ENCODE measurements at places on chromosomes 2 and 18.

DNA sequence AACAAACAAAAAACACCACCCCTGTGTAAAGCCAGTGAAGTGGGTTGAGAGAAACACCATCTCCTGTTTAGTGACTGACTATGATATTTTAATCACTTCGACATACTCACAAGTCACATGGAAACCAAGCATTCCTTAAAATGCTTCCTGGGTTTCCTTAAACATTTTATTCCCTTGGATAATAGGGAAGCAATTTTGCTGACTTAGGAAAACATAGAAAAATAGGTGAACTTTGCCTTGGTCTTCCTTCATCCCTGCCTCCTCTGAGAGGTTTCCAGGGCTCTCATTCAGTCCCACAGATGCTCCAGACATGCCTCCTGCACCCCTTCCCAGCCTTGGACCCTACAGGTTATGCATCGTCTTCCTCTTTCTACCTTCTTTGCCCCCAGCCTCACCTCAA lies 122.6 kb upstream of the SERPINE2 start:
- no peak for DNase-seq

- no peak for DNase-seq
Observed at GRCh38 chr2:104049438-104049837, 804.5 kb upstream of the POU3F3 start.

DNA sequence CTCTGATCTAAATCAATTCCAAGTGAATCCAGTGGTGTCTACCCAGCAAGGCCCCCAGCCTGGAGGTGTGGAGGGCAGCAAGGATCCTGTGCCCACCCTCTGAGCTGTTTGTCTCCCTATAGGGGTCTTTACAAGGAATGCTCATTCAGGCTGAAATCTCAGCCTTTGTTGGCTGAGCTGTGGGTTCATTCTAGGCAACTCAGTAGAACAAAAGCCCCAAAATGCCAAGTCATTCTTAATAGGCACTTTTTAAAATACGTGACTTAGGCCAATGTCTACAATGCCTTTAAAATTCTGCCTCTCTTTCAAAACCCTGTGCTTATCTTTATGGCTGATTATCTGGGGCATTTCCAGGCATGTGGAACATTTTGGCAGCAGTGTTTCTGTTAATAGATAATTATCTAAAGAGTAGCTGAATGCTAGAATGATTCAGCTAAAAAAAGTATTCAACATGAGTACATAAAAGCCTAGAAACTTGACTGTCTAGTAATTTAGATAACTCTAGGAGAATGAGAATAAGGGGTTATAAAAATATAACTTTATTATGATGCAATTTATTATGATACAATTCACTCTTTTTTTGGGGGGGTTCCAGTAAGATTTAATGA lies 7.4 kb downstream of the UGT1A6 start:
- no peak for DNase-seq

DNA sequence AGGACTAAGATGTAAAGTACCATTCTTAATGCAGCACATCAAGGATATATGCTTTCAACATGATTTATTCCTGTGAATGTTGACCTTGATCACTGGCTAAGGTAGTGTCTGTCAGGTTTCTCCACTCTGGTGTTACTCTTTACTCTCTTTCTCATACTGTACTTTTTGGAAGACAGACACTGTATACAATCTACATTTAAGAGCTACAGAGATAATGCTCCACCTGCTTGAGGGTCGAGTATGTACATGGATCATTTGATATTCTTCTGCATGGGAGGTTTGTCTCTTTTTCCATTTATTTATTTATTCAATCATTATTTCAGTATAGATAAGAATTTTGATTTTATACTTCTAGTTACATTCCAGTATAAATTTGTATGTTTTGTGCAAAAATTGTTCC lies 199.5 kb upstream of the RGPD4 start:
- DNase-seq = no peak

- DNase-seq = no peak
Observed at GRCh38 chr2:28425464-28425835, 32.8 kb downstream of the FOSL2 start.

DNA sequence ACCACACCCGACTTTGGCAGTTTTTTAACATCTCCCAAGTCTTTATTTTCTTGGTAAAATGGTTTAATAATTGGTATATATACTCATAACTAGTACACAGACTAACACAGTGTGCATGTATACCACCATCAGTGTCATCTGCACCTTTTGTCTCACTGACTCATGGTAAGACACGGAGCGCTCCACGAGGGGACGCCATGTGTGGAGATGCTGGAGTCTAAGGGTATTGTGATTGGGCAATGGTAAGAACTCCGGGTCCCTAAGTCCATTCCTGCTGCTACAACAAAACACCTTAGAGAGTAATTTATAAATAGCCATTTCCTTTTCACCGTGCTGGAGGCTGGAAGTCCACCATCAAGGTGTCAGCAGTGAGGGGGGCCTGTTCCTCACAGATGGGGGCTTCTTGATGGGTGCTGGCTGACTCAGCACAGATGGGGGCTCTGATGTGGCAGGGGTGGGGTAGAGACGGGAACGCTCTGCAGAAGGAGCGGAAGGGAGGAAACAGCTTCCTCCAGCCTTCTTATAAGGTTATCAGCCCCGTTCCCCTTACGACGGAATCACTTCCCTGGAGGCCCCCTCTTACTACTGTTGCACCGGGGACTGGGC lies 42.0 kb upstream of the EDAR start:
- no peak for DNase-seq

DNA sequence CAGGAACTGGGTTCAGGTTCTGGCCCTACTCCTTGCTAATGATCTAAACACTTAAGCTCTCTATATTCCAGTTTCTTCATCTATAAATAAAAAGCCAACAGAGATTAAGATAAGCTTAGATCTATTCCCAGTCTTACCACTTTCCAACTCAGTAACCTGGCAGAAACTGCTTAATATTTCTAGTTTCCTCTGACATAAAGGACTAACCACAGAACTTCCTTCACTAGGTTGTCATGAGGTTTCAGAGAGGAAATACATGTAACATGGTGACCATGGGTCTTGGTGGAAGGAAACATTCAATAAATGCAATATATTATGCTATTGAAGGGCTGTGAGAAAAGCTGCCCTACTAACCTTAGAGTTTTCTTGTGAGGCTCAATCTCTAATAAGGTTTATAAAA lies 114.4 kb upstream of the PDE1A start:
- DNase-seq = no peak

DNA sequence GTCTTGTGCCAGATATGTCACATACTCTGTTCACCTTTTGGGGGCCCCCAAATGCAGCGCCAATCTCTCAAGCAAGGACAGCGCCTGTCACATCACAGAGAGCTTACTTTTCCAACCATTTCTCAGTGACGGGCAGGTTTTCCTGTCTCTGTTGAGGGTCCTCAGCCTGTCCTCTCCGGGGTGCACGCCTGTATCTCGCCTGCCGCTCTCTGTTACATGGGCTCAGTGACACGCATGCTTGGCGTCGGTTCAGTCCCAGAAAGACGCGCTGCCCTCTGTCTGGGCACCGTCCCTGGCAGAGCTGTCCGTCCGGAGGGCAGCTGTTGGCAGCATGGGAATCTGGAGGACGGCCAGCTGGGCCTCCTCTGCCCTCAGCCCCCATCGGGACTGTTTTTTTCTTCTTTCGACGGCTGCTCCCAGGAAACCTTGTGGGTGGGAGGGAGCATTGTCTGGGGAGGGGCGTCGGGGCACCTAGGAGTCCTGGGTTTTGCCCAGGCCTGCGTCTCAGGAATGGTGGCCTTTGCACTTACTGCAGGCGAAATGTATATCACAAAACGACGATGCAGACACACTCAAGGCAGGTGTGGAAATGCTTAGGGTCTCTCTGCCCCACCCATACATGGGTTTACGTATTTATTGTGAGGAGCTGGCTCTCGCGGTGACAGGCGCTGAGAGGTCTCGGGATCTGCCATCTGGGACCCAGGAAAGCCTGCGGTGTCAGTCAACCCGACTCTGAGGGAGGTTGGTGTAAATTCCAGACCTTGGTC lies 30.9 kb downstream of the RTP5 start:
- DNase-seq = no peak

GRCh38 chr18:79848579-79849327 lies 51.0 kb downstream of the KCNG2 start:
- no peak for DNase-seq

DNA sequence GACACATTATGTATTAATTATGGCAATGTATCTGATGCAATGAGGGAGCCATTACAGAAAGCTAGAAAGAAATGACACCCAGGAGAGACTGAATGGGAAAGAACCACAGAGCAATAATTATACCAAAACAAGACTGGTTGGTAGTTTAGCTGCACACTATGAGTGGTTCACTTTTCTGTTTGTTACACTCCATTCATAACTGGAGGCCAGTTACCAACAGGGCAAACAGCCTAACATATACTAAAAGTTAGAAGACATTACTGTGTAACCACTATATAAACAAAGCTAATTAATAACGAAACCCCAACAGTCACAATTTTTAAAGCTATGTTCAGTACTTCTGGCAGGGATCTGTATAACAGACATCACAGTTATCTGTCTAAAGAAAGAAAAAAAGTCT lies 49.4 kb downstream of the NBAS start:
- no peak for DNase-seq

- DNase-seq = no peak
Observed at GRCh38 chr2:66523990-66524389, 89.1 kb downstream of the MEIS1 start.

DNA sequence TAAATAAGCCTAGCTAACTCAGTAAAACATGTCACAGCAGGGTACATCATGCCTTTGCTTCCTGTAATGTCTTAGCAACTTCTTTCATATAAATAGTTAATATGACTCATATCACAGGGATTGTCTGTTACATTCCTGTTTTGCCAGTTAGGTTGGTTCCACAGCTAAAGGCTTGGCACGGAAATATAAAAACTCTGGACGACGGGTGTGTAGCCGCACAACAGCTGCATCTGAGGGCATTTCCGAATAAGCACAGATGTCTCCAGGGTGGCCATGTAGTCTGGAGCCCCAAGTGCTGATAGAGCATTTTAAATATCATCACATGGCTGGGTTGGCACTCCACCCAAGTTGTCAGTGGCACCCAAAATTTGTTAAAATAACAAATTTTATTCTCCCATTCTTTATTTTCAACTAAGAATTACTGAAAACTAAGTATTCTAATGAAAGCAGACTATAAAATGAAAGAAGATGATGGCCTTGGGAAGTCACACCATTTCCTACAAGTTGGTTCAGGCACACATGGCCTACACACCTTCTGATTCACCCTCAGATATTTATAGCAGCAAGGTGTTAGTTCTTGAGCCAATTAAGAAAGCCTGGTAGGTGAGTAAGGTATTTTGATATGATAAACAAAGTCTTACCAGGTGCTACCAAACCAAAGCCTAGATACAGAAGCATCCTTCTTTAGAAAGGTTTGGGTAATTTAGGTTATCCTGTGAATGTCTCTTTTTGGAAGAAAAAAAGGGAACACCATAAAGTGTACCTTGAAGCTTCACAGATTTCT lies 61.8 kb upstream of the STK17B start:
- no peak for DNase-seq

DNA sequence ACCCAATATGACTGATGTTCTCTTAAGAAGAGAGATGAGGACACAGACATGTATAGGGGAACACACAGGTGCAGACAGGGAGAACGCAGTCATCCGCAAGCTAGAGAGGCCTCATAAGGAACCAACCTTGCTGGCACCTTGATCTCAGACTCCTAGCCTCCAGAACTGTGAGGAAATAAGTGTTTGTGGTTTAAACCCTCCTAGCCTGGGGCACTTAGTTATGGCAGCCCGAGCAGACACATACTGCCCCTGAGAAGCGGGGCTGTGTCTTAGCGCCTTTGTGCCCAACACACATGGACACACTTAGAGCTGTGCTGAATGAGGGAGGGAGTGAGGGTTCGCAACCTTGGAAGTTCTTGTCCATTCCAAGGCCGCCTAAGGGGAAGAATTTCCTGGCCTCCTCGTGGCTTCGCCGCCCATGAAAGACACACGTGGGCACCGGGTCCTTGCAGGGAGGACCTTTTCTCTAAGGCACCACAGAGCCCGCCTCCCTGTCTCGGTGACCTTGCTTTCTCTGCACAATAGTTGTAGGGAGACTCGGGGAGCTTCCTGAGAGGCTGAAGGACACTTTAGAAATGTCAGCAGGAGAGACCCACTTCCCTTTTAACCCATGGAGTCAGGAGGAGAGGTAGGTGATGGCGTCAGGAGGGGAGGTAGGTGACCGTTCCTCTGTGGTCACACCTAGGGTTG lies 224.5 kb upstream of the HDAC4 start:
- DNase-seq = no peak

- no peak for DNase-seq
Observed at GRCh38 chr2:70516596-70516995, 37.0 kb downstream of the TGFA start.

DNA sequence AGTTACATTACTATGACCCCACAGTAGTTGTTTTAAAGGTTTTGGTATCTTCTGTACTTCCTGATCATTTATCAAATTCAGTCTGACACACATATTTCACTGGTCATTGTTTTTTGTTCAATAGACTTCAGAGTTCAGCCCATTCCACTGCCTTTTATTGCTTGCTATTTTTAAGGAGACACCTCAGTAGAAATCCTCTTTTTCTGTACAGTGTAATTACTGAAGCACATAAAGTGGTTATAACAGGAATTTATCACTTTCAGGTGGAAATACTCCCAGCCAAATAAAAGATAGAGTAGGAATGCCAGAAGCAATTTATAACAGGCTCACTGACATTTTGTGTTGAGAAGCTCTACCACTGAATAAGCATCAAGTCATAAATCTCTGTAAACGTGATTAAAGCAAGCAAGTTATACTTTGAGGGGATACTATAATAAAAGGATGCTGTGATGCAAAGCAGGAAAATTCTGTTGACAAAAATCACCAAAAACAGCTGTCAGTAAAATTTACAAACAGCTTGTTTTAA lies 6.6 kb upstream of the BARD1 start:
- no peak for DNase-seq

GRCh38 chr2:215410932-215411285 lies 25.0 kb downstream of the FN1 start:
- DNase-seq = no peak

DNA sequence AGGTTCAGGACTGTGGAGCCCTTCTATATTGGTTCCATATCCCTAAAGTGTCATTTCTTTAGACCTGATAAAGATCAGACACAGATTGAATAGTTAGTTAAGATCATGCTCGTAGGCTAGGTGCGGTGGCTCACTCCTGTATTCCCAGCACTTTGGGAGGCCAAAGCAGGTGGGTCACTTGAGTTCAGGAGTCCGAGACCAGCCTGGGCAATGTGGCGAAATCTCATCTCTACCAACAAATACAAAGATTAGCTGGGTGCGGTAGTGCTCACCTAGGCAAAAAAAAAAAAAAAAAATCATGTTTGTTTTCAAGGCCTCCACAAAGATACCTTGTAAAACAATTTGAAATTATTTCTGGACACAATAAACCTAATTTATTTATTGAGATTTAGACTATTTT lies 4.6 kb upstream of the ANKAR start:
- DNase-seq = no peak

- no peak for DNase-seq
Observed at GRCh38 chr18:31275722-31276463, 42.1 kb upstream of the DSG1 start.

DNA sequence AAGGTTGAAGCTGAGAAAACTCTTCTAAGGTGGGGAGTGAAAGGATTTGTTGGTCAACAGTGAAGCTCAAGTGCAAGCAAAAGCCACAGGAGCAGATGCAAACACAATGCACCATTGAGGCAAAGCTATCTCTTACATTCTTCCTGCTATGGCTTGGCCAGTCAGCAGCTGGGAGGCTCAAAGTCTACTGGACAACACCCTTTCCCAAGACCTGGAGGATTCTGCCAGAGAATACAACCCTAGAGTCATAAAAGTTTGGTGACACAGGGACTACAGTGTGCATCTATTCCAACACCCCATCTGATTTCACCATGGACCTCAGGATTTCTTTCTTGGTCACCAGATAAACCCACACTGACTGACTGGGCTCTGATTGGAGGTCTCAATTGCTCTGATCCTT lies 342.0 kb downstream of the HRH4 start:
- DNase-seq = no peak
